Foreskin melanocyte (primary cell): ENCODE measurements at places on chromosomes 7 and 10.

DNA sequence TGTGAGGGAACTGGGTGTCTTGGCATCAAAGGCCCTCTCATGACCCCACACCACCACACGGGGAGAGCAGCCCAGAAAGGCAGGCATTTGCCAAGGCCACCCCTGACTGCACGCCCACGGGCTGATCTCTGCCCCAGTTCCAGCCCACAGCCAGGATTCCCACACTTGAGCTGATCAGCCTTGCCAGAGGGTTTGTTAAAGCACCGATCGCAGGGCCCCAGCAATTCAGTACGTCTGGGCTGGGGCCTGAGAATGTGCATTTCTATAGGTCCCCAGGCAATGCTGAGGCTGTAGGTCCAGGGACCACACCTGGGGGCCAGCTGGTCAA is 103.9 kb downstream of the TNS3 start:
- no peak for DNase-seq

- no peak for DNase-seq
Measured at GRCh38 chr10:125096371-125096770, 64.0 kb downstream of the CTBP2 start.

DNA sequence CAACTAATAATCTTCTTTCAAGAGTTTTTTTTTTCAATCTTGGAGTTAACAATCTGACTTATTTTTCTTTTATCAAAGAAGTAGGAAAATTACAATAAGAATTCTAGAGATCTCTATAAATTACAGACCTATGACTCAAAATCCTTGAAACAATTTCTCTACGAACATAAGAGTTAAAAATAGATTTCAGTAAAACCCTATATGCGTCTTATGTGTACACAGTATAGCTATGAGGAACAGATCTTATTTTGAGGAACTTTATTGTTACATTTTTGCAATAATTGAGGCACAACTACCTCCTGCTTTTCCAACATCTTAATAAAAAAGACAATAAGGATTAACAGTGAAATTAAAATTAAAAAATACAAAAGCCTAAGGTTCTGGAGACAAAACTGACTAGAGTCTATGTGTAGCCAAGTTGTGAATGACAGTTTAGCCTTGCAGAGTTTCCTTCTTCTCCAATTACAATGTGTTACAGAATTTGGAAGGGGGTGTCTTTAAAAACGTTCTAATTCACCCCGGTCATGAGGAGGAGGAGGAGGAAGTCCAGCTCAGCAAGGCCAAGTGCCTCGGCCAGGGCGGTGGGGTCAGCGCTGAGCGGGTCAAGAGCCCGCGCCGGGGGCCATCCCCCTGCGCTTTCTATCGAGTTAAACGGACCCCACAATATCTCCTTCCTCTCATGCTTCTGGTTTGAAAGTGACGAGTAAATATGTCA is 40.5 kb downstream of the AMZ1 start:
- no peak for DNase-seq

- no peak for DNase-seq
Measured at GRCh38 chr7:139687980-139688632, 89.7 kb downstream of the HIPK2 start.

DNA sequence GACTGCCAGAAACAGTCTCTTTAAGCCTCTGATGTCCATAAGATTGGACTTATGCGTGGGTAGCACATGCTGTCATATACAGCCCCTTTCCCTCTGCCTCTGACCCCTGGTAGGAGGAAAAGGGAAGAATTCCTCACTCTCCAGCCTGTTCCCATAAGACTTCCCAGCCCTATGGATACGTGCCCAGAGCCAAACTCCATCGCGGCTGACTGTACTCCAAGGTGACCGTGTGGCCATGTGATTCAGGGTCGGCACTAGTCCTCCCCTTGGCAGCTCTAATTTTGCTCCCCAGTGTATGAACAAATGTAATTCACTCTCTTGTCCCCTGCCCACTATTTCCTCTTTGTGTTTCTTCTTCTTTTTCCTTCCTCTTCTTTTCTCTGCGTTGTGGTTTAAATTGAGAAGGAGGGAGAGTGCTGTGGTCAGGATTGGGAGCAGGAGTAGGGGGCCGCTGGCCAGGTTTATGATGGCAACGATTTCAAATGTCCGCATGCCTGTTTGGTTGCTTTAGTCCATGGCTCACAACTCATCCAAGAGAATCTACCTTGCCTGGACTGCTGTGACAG is 43.8 kb downstream of the PRLHR start:
- no peak for DNase-seq

- DNase-seq: no peak
Measured at GRCh38 chr7:111049971-111050680, 40.8 kb upstream of the LRRN3 start.

- DNase-seq: no peak
Measured at GRCh38 chr7:17071866-17072265, 190.1 kb upstream of the AGR3 start.

- DNase-seq: no peak
Measured at GRCh38 chr7:75872073-75872782, 6.6 kb upstream of the RHBDD2 start.

DNA sequence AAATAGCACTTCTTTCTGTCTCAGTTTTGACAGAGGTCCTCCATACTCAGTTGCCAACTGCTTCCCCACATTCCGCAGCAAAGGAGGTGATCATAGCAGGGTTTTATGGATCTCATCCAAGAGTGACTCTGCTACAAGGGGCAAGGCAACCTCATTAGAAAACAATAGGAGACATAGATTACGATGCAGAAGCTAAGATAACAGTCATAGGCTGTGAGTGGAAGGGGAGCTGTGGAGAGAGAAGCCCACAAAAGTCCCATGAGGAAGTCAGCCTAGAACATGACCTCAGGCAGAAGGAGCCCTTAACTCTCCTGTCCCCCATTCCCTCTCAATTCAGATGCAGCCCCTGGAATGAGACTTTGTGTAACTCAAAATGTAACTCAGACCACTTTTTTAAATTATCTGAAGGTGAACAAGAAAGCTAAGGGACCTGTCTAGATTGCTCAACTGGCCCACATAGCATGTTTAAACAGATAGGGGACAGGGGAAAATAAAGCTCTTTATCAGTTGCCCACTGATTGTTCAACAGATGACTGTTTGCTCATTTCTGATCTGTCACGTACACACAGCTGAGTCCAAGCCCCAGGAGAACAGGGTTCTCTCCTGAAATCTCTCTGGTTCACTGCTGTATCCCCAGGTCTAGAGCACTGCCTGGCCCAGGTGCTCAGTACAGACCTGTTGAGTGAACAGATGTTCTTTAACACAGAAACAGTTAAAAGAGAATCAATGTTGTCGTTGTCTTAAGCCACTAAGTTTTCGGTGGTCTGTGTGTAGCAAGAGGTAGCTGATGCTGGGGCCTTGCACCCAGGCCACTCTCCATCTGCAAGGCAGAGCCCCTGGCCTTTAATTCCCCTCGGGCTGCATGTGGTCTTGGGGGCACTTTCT is 1.5 kb upstream of the NCOA4 start:
- DNase-seq: no peak

DNA sequence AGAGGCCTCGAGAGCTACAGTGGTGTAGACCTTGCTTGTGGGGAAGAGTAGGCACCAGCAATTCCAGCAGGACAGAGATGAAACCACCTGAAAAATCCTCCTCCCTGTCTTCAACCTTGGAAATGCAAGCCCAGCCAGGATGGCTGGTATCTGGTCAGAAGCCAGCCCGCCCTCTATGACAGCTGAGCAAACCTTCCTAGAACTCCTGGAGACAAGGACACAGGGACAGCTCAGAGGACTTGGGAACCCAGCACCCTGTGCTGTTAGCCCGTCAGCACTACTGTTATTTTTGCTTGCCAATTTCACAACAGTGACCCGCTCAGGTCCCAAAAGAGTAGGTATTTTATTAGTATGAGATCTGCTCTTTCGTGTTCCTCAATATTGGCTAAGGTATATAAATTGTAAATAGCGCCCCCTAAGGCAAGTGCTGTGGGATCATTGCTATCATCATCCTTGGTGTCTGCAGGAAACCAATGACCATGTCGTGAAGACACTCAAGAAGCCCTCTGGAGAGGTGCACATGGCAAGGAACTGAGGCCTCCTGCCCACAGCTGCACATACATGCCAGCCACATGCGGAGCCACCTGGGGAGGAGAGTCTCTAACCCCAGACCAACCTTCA is 156.5 kb upstream of the CHST15 start:
- no peak for DNase-seq

- DNase-seq: peak; percentile 42
Measured at GRCh38 chr7:39592586-39592985, 26.4 kb downstream of the YAE1 start.

GRCh38 chr10:59319854-59320253 is 42.5 kb downstream of the FAM13C start:
- DNase-seq: no peak

DNA sequence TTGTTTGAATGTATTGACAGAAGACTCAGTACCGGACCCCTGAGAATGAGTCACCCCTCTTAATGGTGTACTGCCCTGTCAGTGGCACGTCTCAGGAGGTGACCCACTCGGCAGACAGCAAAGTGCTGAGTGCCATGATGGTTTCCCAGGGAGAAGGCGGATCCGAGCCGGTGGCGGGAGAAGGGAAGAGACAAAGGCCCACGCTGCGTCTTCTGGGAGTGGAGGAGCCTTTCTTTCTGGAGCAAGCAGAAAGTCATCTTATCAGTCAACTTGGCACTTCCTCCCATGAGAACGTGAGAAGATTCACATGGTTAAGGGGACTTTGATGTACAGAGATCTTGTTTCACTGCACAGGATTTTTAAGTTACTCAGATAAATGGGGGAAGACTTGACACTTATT is 14.6 kb upstream of the PPP2R2D start:
- no peak for DNase-seq

- DNase-seq: no peak
Measured at GRCh38 chr10:49275896-49276295, 23.1 kb upstream of the C10orf71 start.

DNA sequence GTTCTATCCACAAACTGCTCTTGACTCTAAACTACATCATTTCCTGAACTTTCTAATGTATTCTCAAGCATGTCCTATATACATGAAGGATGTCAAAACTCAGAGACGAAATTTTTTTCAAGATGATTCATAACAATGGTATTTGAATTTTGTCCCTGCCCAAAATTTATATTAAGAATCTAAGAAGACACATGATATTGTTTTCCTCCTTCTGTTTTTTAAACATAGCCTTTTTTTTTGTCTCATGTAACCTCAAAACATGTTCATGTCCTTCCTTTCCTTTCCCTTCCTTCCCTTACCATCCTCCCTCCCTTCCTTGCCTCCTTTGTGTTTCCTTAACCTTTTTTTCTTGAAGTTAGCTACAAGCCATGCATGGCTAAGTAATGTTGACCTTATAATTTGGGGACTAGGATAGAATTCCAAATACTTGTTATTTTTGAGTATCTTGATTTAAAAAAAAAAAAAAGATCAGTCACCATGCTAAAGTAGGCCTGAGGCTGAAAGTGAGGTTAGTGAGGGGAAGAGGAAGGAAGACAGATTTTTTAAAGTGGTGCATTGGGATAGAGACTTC is 163.0 kb downstream of the SUGCT start:
- peak; percentile 58 for DNase-seq

DNA sequence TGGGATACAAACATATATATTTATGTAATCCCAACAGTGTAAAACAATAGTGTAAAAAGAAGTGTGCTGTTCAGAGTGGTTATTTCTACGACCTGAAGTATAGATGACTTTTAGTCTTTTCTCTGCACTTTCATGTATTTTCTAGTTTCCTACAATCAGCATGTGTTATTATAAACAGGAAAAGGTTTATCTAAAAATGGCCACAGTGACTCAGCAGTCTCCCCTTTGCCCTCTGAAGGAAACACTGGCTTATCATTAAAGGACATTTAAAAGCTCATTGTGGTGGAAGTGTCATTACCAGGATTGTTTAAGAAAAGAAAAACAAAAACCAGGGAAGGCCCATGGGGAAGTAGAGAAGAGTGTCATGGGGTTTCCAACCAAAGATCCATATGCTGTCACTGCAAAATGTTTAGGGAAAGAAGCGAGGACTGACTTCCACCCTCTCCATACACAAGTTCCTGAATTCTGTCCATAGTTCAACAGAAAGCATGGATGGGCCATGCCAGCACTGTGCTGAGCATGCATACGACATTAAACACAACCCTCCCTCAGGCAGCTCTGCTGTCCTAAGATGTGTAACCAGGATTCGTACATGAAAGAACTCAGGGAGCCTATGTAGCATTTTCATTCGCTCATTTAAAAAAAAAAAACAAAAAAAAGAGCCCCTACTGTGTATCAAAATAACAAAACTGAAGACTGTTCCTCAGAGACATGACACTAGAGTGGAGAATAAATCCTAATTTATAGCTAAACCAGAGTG is 10.2 kb downstream of the CYREN start:
- DNase-seq: peak; percentile 37

DNA sequence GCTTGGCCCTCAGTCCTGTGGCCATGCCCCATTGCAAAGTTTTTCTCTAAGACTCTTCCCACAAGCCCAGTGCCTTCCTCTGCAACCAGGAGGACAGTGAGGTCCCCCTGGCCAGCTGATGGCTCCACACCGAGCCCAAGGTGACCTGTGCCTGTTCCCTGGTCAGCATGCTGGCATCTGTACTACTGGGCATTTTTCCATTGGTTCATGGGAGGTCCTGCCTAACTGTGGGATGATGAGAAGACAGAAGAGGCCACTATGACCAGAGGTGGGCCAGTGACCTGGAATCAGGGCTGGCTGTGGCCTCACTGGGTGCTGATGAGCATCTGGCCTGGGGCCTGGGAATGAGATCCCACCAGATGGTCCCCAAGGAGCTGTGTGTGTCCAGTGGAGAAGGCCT is 20.2 kb downstream of the CALML3 start:
- no peak for DNase-seq

DNA sequence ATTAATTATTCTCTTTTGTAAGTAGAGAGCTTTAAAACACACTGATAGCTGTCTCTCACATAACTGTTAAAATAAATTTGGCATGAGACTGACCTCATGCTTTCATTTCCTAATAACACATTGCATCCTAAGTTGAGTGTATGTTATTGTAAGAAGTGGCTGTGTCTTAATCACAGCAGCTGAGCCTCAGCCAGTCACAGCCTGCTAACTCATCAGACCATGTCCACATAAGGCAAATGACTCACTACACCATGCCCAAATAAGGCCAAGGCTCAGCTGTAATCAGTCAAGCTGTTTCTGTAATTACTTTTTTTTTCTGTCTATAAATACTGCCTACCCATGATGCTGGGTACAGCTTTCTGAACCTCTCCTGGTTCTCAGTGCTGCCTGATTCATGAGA is 860.9 kb downstream of the XPNPEP1 start:
- DNase-seq: peak; percentile 25

DNA sequence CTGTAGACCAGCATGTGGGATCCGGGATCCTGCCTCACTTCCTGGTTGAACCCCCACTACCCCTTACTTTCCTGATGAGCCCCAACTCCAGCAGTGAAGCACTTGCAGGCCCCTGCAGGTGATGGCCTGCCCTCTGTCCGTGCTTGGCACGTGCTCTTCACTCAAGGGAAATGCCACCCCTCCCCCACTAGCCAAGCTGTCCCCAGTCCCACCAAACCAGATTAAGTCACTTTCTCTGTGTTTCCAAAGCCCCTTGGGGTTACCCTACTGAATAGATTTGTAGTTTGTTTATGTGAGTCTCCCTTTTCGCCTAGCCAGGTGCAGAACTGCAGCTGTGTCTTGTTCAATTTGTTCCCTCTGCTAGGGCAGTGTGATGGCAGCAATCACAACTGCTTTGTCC is 121.7 kb downstream of the WDFY4 start:
- no peak for DNase-seq

- peak; percentile 85 for DNase-seq
Measured at GRCh38 chr7:140696024-140696679, 356 bp upstream of the NDUFB2 start.
